ENCODE measurements at places on chromosomes 5 and 9.

- DNase-seq, result no peak
Measured at GRCh38 chr5:125004009-125004408, 257.6 kb upstream of the ZNF608 start.

DNA sequence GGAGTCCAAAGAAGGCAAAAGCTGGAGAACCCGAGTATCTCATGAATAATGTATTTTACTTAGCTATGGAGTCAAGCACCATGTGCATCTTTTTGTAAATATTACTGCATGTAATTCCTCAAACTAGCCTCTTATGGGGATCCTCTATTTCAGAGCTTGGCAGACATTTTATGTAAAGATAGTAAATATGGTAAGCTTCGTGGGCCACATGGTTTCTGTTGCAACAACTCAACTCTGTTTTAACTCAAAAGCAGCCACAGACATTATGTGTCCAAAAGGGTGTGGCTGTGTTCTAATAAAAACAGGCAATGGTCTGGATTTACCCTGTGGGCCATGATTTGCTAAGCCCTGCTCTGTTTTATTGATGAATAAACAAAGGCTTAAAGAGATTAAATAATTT lies 17.3 kb downstream of the DAPK1 start:
- no peak for DNase-seq

GRCh38 chr5:21910731-21911130 lies 942.4 kb downstream of the CDH12 start:
- DNase-seq, result no peak

DNA sequence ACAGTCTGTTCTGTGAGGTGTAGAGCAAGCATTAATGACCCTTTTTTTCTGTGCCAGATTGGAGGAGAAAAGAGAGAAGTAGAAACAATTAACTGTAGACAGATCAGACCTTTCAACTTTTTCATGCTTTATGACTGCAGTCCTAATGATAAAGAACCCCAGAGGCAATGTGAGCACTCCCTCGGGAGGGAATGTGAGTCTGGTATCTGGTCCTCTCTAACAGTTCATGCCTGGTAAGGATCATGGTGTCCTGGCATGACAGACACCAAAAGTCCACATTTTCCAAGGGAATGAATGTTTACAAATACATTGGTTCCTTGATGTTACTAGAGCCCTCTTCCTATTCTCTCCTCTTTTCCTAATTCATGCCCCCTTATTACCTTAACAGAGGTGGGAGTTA lies 70.3 kb downstream of the MTAP start:
- DNase-seq, result no peak

- no peak for DNase-seq
Measured at GRCh38 chr5:10676224-10676623, 84.8 kb downstream of the DAP start.

- no peak for DNase-seq
Measured at GRCh38 chr9:36521148-36521547, 51.5 kb upstream of the MELK start.

GRCh38 chr5:83589786-83590185 lies 118.2 kb downstream of the VCAN start:
- DNase-seq, result no peak

DNA sequence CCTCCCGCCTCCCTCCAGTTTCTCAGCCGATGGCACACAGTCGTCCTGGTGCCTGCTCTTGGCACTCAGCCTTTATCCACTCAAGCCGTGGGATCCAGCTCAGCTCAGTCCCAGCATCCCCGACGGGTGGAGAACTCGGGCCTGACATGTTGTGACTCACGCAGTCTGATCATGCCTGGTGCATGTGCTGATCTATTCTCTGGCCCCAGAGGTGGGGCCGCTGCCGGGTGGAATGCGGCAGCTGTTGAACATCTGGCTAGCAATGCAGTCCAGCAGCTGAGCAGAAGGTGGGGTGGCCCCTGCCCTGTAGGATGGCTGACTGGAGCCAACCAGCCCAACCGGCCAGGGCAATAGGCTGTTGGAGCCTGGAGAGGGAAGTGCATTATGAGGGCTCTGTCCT lies 1.7 kb upstream of the AIF1L start:
- DNase-seq, result no peak
